ENCODE measurements at places on chromosomes 1 and 21.

GRCh38 chr1:63955370-63956145 is 181.7 kb downstream of the ROR1 start:
- no peak for DNase-seq

DNA sequence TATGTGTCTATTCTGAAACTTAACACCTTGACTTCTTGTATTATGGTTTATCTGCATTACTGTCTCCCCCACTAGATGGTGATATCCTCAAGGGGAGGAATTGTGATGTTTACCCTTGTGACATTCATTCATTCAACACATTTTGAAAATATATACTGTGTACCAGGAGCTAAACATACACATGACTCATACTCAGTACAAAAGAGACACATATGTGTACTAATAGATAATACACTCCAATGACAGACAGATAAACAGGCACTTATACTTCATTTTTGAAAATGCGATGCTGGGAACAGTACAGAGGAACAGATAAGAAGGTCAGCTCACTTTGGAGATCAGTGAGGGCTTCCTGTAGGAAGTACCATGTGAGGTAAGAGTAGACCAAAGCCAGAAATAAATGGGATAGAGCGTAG is 8.9 kb upstream of the RAB3GAP2 start:
- no peak for DNase-seq

DNA sequence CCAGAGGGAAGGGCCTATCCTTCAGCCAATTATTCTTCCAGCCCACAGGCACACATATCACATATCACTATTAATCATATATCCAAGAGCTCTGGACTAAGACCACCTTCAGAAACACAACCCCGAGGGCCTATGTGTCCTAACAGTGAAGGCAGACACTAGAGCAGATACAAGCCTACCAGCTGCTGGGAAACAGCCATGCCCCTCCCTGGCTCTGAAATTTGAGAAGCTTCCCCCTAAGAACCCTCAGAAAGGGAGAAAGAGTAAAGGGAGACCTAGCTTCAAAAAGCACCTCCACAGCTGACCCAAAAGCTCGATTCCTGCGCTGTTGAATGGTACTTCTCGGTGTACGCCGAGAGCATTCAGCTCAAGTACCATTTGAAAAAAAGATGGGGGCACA is 17.4 kb downstream of the CNN3 start:
- DNase-seq: no peak

DNA sequence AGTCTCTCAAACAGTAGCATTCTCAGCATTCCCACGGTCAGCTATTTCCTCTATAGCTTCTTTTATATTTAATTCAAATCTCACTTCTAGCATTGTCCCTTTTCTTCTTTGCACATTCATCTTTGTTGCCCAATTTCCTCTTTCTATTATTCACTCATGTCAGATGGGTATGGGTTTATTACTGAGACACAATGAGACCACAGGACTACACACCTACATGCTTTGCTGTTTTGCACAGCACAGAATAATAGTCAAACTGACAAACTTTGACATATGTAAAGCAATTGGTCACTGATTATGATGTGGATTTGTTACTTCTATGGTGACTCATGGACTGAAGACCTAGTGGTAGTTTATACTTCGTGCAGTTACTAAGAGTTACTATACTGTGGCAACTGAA is 5.8 kb upstream of the CD1C start:
- no peak for DNase-seq

GRCh38 chr1:54766726-54767125 is 2.4 kb upstream of the PARS2 start:
- DNase-seq: no peak

DNA sequence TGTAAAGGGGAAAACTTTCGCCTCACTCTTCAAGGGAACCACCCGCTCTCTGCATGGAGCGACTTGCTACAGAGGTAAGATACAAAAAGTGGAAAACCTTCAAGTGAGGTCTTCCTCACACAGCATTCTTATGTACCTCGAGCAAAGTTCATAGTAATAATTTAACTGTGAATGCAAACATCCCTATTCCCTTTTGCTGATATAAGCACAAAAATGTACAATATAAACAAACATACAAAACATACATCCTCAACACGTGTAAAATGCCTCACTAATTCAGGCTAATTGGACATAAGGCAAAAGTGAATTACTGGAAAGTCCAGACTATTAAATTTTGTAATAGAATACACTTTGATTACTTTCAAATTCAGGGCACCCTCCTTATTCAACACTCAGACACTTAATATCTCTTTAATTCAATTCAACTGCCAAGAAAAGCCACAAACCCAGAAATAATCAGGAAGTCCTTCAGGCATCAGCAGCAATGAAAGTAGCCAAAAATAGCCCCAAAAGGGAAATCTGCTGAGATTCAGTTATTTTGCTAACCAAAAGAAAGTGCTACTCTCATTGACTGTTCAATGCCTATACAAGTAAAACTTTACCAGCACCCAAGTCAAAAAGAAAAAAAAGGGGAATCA is 15.2 kb upstream of the LMX1A start:
- DNase-seq: no peak

- DNase-seq: no peak
Observed at GRCh38 chr1:198628067-198628455, 10.8 kb upstream of the PTPRC start.

DNA sequence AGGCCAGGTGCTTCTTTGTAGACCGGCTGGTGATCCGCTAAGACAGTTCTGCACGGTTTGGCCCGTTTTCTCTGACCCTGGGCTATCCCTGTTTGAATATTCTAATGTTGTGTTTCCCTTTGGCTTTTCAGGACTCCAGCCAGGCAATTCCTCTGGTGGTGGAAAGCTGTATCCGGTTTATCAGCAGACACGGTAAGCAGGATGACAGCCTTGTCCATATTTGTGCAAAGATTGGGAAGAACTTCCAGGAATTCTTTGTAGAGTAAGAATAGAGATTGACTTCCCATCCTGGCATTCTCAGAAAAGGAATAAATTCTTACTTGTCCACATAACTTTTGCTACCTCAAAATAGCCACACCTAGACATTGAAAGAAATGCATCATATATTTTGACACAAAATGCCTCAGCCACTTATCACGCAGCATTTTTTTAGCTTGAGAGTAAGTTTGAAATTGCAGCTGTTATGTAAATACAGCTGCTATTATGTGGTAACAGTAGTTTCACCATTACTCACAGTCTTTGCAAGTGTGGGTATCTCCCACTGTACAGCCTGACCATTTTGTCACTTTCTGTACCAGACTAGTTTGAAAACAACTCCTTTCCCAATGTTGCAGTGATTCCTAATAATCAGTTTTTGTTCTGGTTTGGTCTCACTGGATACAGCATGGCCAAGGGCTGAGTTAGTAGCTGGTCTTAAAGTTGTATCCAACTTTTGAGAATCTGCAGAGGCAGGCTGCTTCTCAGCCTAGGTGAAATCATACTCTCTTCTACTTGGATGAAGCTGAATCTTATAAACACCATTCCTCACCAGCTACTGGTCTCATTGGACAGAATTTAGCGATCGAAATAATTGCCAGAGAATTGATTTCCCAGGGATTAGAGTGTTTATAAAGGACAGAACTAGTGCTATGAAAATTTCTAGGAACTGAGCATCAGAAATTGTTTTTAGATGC is 40.0 kb upstream of the IKBKE start:
- DNase-seq: no peak

GRCh38 chr1:162040657-162041056 is 17.0 kb upstream of the OLFML2B start:
- DNase-seq: no peak

DNA sequence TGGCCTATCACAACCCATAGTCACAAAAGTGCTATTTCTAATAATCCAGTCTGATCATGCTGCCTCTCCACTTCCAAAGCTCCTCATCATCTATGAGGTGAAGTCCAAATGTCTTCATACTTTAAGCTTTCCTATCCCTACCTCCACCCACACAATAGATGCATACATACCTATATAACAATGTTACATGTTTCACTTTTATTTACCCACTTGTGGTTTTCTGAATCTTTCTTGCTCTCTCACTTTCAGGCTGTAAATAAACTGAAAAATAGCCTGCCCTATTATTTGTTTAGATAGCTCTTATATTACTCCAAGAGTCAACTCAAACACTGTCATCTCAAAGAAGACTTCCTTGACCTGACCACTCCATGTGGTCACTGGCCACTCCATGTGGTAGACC is 406.8 kb upstream of the BEND5 start:
- no peak for DNase-seq

- no peak for DNase-seq
Observed at GRCh38 chr1:205811660-205812059, 1.3 kb downstream of the SLC41A1 start.

GRCh38 chr21:34076835-34077234 is 3.5 kb downstream of the MRPS6 start:
- DNase-seq: no peak

GRCh38 chr21:38241029-38241740 is 15.6 kb upstream of the KCNJ15 start:
- DNase-seq: no peak

DNA sequence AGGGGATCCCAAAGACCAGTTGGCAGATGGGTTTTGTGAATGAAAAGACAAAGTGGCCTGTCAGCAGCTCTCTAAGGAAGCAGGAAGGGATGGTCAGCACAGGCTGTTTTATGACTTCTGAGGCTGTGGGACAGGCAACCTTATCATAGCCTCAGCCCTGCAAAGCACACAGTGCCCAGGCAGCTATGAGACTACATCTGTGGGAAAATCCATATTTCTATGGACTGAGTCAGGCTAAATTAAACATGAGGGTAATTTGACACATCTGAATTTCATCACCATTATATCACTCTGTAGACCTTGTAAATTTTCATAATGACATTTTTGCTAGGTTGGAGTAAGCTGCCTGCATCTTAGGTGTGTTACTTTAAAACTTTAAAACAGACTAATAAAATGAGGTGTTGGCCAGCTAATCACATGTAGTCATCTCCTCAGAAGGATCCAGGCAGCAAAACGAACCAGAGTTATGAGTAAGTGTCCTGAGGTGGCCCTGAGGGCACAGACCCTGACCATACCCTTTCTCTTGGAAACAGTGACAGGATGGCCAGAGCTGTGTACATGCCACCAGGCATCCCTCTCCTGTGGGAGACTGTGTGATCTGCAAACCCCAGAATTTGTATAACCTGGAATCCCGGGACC is 14.6 kb downstream of the NGF start:
- DNase-seq: no peak

DNA sequence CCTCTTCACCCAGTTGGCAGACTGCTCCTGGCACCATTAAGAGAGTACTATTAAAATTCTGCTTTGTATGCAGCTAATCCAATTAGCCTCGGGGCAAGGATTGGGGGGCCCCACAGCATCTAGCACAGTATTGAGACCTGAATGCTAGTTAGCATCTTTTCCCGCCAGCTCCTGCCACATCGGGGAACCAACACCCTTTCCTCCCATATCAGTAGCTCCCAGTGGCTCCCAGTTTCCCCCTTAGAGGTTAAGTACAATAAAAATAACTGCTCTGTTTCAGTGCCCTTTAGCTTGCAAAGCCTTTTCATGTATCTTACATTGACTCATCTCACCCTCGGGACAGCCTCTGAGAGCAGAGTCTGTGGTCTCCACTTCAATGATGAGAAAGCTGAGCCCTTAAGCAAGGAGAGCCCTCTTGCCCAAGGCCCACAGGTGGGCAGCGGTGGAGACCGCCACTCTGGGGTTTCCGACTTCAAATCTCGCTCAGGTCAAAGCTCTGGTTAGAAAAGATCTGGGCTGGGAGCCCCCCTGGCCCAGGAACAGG is 4.2 kb upstream of the PMVK start:
- DNase-seq: no peak

GRCh38 chr21:35502821-35503220 is 453.7 kb upstream of the RUNX1 start:
- no peak for DNase-seq

GRCh38 chr1:180193141-180194047 is 36.7 kb upstream of the LHX4 start:
- no peak for DNase-seq

GRCh38 chr1:206826394-206826793 is 39.0 kb upstream of the IL20 start:
- no peak for DNase-seq

DNA sequence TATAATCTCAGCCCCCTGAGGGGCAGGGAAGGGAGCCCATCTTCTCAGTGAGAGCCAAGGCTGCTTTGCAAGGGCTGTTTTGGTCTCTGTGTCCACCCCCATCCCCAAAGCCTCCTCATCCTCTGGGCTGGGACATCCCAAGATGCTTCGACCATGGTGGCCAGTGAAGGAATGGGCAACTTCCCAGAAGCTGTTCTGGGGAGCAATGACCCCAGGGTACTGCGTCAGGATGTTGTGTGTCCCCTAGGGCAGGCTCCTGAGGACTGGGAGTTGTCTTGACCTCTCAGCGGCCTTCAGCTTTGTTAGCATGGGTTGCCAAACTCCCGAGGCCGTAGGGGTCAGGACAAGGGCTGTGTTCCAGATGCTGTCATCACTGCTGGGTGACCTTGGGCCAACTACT is 238.4 kb upstream of the POU3F1 start:
- DNase-seq: no peak

- no peak for DNase-seq
Observed at GRCh38 chr21:28138272-28138671, 854.4 kb downstream of the LTN1 start.

DNA sequence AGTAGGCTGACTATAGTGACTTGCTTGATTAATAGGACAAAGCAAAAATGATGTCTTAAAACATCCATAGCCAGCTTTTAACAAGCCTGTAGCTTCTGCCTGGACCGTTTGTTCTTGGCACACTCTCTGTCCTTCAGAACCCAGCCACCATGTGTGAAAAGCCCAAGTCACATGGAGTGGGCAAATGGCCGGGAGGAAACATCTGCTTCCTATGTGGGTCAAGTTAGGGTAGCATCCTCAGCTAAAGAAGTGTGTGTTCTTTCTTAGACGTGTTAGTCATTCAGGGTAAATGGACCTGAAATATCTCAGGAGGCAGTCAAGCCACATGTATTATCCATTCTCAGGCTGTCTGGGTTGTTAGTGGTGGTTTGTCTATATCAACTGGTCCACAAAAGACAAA is 23.4 kb downstream of the RD3 start:
- no peak for DNase-seq

- DNase-seq: no peak
Observed at GRCh38 chr1:1091344-1092148, 17.4 kb upstream of the RNF223 start.

- DNase-seq: no peak
Observed at GRCh38 chr1:44619261-44619900, 54.9 kb downstream of the TMEM53 start.

- no peak for DNase-seq
Observed at GRCh38 chr1:93552741-93553455, 105.0 kb downstream of the FNBP1L start.

Data from stimulated activated CD8-positive, alpha-beta memory T cell treated with anti-CD3 and anti-CD28 coated beads, Interleukin-2, amount 100 ng/mL, for 1 hour (primary cell).